SK-N-SH (cell line): ENCODE measurements at places on chromosomes 11 and 22.
A peak's percentile ranks its signal among the peaks of the same experiment; 100 is the strongest.

- peak; percentile 40 for DNase-seq
These were observed 30.6 kb downstream of the KIRREL3 start for GRCh38 chr11:126969865-126970479.

GRCh38 chr11:69141742-69142141 lies 14.0 kb upstream of the SMIM38 start:
- no peak for DNase-seq

GRCh38 chr11:120867988-120868387 lies 155.9 kb upstream of the TBCEL start:
- no peak for DNase-seq

GRCh38 chr22:44595841-44596341 lies 97.9 kb upstream of the RTL6 start:
- peak; percentile 44 for DNase-seq

GRCh38 chr22:41288245-41288946 lies 2.4 kb upstream of the RANGAP1 start:
- DNase-seq = no peak

- DNase-seq = peak; percentile 37
These were observed 9.6 kb downstream of the DENND6B start for GRCh38 chr22:50317178-50317577.

- DNase-seq = no peak
These were observed 441.1 kb downstream of the TBC1D22A start for GRCh38 chr22:47203554-47203991.

- DNase-seq = no peak
These were observed 81.1 kb upstream of the CHRM4 start for GRCh38 chr11:46472662-46472994.

GRCh38 chr11:62069986-62070919 lies 53.6 kb upstream of the INCENP start:
- no peak for DNase-seq

- DNase-seq = no peak
These were observed 67.9 kb upstream of the OR4B1 start for GRCh38 chr11:48148749-48149148.

DNA sequence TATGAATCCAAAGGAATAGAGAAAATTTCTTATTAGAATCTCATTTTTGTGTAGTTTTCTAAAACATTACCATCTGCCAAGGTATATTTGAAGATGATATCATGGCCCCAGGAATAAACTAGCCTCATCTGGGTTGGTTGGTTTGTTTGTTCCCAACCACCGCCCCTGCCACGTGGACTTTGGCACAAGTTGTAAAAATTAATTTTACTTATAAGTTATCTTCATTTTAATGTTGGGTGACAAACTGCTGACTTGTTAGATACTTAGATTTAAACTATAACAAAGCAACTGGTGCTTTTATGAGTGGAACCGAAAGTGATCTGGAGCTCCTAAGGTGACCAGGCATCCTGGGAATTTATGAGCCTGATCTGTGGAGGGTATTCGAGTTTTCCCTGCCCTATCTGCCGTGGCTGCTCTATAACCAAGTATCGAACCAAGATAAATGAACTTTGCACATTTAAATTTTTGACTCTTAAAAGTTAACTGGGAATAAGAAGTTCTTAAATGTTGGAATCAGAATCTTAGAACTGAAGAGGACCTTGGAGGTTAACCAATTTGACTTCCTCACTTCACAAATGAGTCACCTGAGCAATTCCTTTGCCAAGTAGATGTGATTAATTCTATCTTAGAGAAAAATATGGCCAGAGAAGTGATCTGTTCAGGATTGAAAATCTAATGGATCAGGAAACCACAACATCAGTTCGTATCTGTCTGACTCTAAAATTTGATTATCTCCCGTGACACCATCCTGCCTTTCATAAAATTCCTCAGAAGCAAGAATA lies 129.1 kb upstream of the ARHGAP42 start:
- no peak for DNase-seq

- DNase-seq = no peak
These were observed 400.4 kb downstream of the NXPE2 start for GRCh38 chr11:115078461-115079438.

- no peak for DNase-seq
These were observed 9.9 kb downstream of the PRR5 start for GRCh38 chr22:44711690-44712555.

GRCh38 chr11:96543177-96543576 lies 153.4 kb downstream of the JRKL start:
- no peak for DNase-seq

- no peak for DNase-seq
These were observed 382.2 kb upstream of the ANO5 start for GRCh38 chr11:21810650-21811049.

DNA sequence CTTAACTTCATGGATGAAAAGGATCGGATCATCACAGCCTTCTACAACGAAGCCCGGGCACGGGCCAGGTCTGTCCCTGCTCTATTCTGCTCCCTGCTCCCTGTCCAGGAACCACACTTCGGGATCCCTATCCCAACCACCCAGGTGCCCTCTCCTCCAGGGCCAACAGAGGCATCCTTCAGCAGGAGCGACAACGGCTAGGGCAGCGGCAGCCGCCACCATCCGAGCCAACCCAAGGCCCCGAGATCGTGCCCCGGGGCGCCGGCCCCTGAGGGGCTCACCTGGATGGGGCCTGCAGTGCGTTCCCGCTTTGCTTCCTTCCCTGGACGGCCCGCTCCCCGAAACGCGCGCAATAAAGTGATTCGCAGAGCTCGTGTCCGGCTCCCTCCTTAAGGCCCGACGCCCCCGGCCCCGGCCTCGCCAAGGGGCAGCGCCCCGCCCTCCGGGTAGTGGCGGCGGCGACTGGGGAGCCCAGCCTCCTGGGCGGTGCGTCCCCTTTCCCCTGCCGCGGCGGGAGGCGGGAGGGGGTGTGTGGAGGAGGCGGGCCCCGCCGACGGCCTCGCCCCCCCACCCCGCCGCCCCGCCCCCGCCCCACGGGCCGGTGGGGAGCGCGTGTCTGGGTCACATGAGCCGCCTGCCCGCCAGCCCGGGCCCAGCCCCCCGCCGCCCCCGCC lies at the start of gene VEGFB:
Gene VEGFB (plus strand): TSS at position 672 of the 674 bp plus-strand sequence. CDS start 250 bp downstream, outside the sequence.
- peak; percentile 92 for DNase-seq

DNA sequence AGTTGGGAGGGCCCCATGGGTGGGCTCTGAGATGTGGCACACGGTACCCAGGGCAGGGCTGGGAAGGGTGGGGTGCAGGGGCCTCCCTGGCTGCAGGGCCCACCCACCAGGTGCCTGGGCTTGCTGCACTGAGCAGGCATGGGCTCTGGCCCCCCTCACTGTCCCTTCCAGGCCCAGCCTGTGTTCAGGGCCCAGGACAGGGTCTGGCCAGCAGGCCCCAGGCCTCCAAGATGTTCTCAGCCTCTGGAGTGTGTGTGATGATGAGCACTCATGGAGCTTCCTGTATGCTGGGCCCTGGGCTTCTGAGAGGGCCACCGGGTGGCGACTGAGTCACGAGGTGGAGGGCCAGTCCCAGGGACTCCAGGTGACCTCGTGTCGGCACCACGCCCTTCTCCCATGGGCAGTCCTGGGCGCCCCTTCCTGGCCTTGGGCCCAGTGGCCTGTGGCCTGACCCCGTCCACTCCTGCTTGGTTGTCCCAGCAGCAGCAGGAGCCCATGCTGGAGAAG lies 55.9 kb upstream of the CCDC188 start:
- DNase-seq = no peak

- DNase-seq = no peak
These were observed 390.8 kb downstream of the SHANK2 start for GRCh38 chr11:70861559-70861958.

- no peak for DNase-seq
These were observed 32.7 kb downstream of the BRSK2 start for GRCh38 chr11:1422481-1422880.

GRCh38 chr22:27740202-27740748 lies 61.3 kb downstream of the MN1 start:
- no peak for DNase-seq

DNA sequence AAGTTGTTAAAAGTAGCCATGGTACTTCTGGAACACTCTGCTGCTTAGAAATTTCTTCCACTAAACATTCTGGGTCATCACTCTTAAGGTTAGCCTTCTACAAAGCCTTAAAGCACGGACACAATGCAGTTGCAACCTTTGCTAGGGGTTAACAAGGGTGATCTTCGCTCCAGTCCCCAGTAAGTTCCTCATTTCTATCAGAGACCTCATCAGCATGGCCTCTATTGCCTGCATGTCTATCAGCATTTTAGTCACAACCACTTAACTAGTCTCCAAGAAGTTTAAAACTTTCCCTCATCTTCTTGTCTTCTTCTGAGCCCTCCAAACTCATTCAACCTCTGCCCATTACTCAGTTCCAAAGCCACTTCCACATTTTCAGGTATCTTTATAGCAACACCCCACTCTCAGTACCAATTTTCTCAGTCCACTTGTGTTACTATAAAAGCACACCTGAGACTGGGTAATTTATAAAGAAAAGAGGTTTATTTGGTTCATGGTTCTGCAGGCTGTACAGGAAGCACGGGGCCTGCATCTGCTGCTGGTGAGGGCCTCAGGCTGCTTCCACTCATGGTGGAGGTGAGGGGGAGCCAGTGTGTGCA lies 48.7 kb upstream of the TH start:
- no peak for DNase-seq

DNA sequence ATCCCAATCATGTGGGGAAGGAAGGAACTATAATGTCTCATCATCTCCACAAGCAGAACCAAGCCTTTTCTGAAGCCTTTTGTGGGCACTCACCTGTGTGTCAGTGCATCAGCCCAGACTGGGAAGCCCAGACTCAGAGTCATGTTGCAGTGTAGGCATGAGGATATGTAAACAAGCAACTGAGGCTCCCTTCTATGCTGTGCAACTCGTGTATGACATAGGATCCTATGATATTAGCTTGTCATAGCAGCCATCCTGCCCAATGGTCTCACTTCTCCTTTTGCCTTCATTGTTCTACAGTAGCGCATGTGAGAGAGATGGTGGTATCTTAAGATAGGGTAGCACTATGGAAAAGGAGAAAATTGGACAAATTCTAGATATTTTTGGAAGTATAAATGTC lies 103.4 kb upstream of the OLFML1 start:
- no peak for DNase-seq

GRCh38 chr11:20084921-20085814 lies 75.1 kb downstream of the DBX1 start:
- no peak for DNase-seq

DNA sequence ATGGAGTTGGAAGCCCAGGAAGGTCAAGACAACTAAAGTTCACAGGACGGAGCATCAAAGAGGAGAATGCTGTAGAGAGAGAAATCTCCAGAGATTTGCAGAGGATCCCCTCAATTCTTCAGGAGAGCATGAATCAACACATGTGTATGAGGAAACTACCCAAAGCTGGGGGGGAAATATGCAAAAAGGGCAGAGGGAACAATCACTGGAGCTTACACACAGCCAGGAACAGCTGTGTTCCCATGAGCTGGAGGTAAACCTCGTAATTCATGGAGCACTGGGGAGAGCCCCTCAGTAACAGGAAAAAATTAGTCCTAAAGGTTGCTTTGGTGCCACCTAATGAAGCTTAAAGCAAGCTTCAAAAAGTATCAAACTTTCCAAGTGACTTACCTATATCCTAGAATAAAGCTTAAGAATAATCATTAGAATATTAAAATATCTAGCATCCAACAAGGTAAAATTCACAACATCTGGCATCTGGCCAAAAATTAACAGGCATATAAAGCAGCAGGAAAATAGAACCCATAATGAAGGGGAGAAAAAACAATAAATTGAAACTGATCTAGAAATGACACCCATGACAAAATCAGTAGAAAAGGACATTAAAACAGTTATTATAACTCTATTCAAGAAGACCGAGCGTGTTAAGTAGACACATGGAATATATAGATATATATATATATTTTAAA lies 134.2 kb downstream of the STK33 start:
- DNase-seq = no peak

- no peak for DNase-seq
These were observed 199.7 kb downstream of the FAT3 start for GRCh38 chr11:92424281-92424680.

- DNase-seq = no peak
These were observed 21.5 kb upstream of the TXNRD2 start for GRCh38 chr22:19962909-19963806.

DNA sequence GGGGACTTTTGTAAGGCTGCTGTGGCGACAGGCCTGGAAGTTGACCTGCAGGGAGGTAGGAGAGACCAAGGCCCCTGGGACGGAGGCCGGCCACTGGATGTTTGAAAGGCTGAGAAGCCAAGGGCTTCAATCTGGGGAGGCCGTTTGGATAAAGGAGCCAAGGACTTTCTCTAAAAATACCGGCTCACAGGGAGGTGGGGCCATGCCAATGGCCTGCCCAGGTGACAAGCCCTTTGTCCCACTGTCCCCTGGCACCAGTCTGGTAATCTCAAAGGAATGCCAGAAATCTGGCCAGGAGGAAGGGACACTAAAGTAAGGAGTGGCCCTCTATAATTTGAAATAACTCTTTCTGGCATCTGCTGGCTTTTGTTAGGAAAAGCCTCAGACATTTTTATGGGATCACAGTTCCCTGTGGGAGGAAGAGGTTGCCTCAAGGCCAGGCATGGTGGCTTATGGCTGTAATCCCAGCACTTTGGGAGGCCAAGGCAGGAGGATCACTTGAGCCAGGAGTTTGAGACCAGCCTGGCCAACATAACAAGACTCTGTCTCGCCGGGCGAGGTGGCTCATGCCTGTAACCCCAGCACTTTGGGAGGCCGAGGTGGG lies 1.9 kb upstream of the CHKA start:
- DNase-seq = no peak

GRCh38 chr11:114384487-114384886 lies 15.8 kb downstream of the C11orf71 start:
- no peak for DNase-seq

GRCh38 chr22:39927544-39927943 lies 26.7 kb downstream of the GRAP2 start:
- no peak for DNase-seq

GRCh38 chr22:29617922-29618629 lies 14.6 kb downstream of the NF2 start:
- no peak for DNase-seq

GRCh38 chr11:102061276-102061675 lies 14.0 kb downstream of the CFAP300 start:
- DNase-seq = no peak

- DNase-seq = no peak
These were observed 3.6 kb downstream of the MAP3K11 start for GRCh38 chr11:65610404-65610803.

DNA sequence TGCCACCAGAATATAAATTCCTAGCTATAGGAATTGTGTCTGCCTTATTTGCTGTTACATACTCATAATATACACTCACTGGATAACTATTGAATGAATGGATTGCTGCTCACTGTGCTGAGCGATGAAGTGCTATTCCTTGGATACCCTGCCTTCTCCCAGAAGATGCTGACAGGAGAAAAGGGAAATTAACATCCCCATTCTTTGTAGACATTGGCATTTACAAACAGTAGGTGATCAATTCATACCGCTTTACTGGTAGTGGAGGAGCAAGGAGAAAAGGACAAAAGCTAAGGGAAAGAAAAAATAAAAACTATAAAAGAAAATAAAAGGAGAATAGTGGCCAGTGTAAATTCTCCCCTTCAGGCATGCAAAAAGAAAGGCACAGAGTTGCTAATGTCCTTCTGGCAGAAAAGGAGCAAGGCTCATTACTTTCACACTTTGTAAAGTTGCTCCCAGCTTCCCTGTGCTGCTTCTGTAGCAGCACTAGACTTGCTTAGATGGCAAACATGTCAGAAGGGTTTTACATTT lies 183.0 kb downstream of the LUZP2 start:
- DNase-seq = no peak
